ENCODE measurements at places on chromosomes 1 and 21. TPM values are rescaled to one million over a fixed set of nuclear protein-coding genes. Genes with fewer than 3 reads are reported as not detected.

- no peak overlapping the region for H3K4me3 ChIP-seq
- H3K36me3 ChIP-seq: peaks cover 32% of the 10 kb centered on the region
- H3K4me1 ChIP-seq: peaks cover 9% of the 10 kb centered on the region
- no peak overlapping the region for H3K27ac ChIP-seq
These were observed 50.3 kb upstream of the MPC2 start for GRCh38 chr1:167987174-167987573.

- no peak for DNase-seq
- H3K4me3 ChIP-seq: no peak overlapping the region
- H3K27ac ChIP-seq: no peak overlapping the region
- H3K4me1 ChIP-seq: peaks cover 10% of the 10 kb centered on the region
- no peaks in the 10 kb centered on the region for H3K36me3 ChIP-seq
These were observed 172.0 kb upstream of the KIAA0040 start for GRCh38 chr1:175364424-175365076.

DNA sequence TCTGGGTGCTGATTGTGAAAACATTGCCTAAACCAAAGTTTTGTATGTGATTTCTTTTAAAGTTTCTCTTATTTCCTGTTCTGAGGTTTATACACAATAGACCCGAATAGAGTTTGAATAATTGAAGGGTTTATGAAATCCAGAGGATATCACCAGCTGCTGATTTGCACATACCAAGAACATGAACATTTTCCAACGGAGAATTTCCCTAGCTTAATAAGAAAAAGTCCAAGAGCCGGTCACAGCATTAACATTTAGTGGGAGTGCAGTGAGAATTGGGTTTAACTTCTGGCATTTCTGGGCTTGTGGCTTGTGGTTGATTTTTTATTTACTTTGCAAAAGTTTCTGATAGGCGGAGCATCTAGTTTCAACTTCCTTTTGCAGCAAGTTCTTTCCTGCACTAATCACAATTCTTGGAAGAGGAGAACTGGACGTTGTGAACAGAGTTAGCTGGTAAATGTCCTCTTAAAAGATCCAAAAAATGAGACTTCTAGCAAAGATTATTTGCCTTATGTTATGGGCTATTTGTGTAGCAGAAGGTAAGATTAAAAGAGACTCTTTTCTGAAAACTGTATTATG is at the start of gene CFH:
Gene CFH (plus strand): TSS at position 407 of the 579 bp plus-strand sequence. CDS start 75 bp downstream, at position 482.
- H3K27me3 ChIP-seq: no peaks in the 10 kb centered on the region
- no peak within 1 kb of the TSS for H3K27ac ChIP-seq
- no peaks in the 10 kb centered on the region for H3K36me3 ChIP-seq
- H3K4me3 ChIP-seq: peak within 1 kb of the TSS; percentile 18

- no peak overlapping the region for H3K27ac ChIP-seq
- DNase-seq: no peak
- H3K4me3 ChIP-seq: no peak overlapping the region
- no peaks in the 10 kb centered on the region for H3K36me3 ChIP-seq
- no peaks in the 10 kb centered on the region for H3K4me1 ChIP-seq
These were observed 448.8 kb upstream of the BEND5 start for GRCh38 chr1:49225464-49225863.

DNA sequence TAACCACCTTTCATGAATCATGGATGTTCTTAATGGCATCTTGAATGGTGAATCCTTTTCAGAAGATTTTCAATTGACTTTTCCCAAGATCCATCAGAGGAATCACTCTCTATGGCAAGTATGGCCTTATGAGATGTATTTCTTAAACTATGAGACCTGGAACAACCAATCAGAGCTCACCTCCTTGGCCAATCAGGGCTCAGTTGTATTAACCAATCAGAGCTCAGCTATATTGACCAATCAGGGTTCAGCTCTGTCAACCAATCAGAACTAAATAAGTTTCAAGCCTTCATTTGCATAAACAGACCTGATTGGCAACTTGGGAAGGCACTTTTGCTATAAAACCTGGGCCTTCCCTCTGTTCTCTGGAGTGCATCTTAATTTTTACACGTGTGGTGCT is 13.6 kb upstream of the FAM3B start:
- no peak for DNase-seq
- no peaks in the 10 kb centered on the region for H3K4me1 ChIP-seq
- H3K36me3 ChIP-seq: no peaks in the 10 kb centered on the region
- H3K4me3 ChIP-seq: no peak overlapping the region
- H3K27me3 ChIP-seq: peaks cover 17% of the 10 kb centered on the region

DNA sequence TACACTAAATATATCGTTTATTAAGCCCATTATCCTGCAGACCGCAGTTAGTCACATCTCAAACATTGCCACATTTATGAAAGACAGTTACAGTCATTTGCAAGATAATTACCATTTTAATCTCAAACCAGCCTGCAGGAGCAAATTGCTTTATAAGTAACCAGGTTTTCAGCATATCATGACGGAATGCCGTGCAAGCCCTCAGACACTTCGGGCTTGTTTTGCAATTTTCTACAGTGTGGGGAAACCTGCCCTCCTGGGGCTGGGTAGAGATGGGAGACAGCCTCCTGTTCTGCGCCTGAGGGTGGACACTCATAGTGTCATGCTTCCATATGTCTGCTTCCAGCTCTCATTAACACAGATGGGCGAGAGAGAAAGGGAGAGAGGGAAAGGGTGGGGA is 563.9 kb downstream of the NPHP4 start:
- no peaks in the 10 kb centered on the region for H3K36me3 ChIP-seq
- H3K27me3 ChIP-seq: peaks cover 21% of the 10 kb centered on the region
- no peak overlapping the region for H3K4me3 ChIP-seq

GRCh38 chr1:51736702-51737101 is 119.8 kb downstream of the OSBPL9 start:
- H3K36me3 ChIP-seq: no peaks in the 10 kb centered on the region
- no peak overlapping the region for H3K4me3 ChIP-seq
- H3K4me1 ChIP-seq: peaks cover 29% of the 10 kb centered on the region
- H3K27ac ChIP-seq: no peak overlapping the region
- H3K27me3 ChIP-seq: no peaks in the 10 kb centered on the region
- DNase-seq: no peak

DNA sequence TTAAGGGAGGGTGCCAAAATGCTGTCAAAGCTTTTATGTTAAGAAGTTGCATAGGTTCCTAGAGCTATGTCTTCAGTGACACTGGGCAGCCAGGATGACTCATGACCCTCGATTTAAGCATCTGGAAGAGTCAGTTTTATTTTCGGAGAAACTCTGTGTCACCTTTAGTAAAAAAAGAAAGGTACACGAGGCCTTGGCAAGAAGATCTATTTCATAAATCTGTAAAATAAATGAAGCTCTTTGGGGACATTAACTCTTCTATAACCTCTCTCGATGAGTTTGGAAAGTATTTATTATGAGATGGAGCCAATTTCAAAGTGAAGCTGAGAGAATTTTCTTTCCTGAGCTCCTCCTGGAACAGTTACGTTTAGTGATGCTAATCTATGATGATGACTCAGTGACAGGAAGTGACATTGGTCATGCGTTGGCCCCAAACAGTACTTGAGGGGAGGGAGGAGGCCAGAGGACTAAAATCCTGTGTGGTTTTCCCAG is 156.5 kb downstream of the HLX start:
- no peak overlapping the region for H3K4me3 ChIP-seq
- peaks cover 3% of the 10 kb centered on the region for H3K36me3 ChIP-seq
- H3K27ac ChIP-seq: peak overlapping the region; percentile 55
- peaks cover 10% of the 10 kb centered on the region for H3K4me1 ChIP-seq
- DNase-seq: no peak

GRCh38 chr1:42952303-42953001 is 6.2 kb downstream of the SLC2A1 start:
- H3K36me3 ChIP-seq: peaks cover 86% of the 10 kb centered on the region
- H3K27ac ChIP-seq: peak overlapping the region; percentile 48
- H3K27me3 ChIP-seq: no peaks in the 10 kb centered on the region
- H3K4me1 ChIP-seq: peaks cover 73% of the 10 kb centered on the region
- peak overlapping the region; percentile 49 for H3K4me3 ChIP-seq

- no peaks in the 10 kb centered on the region for H3K27me3 ChIP-seq
- no peak for DNase-seq
- no peak overlapping the region for H3K27ac ChIP-seq
- no peak overlapping the region for H3K4me3 ChIP-seq
These were observed 16.2 kb downstream of the IFI44 start for GRCh38 chr1:78665809-78666208.

DNA sequence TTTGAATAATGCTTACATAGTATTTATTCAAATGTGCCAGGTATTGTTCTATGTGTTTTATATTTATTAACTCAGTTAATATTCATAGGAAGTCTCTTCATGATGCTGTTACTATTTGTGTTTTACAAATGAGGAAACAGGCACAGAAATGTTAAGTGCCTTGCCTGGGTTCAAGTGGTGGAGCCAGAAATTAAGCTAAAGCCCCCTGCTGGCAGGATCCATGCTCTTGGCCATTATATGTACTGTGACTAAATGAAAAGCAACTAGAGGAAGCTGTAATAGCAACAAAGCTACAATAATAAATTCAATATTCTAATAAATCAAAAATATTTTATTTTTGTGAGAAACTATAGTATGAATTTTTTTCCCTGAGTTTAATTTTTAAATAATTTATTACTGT is 30.0 kb downstream of the IARS2 start:
- no peak for DNase-seq
- H3K4me1 ChIP-seq: peaks cover 11% of the 10 kb centered on the region
- H3K4me3 ChIP-seq: no peak overlapping the region
- no peaks in the 10 kb centered on the region for H3K27me3 ChIP-seq

ECE1 gene
- 97.0 TPM for total RNA-seq

AMY1A gene
- not detected for total RNA-seq

ACOT11 gene
- 1.8 TPM for total RNA-seq

ASTN1 gene
- total RNA-seq: not detected

LORICRIN gene
- not detected for total RNA-seq
